Breast epithelium (tissue), 4 donors: ENCODE measurements at places on chromosomes 3 and 15.

- no peak for DNase-seq
These were observed 18.9 kb downstream of the RAP2B start for GRCh38 chr3:153180860-153181372.

DNA sequence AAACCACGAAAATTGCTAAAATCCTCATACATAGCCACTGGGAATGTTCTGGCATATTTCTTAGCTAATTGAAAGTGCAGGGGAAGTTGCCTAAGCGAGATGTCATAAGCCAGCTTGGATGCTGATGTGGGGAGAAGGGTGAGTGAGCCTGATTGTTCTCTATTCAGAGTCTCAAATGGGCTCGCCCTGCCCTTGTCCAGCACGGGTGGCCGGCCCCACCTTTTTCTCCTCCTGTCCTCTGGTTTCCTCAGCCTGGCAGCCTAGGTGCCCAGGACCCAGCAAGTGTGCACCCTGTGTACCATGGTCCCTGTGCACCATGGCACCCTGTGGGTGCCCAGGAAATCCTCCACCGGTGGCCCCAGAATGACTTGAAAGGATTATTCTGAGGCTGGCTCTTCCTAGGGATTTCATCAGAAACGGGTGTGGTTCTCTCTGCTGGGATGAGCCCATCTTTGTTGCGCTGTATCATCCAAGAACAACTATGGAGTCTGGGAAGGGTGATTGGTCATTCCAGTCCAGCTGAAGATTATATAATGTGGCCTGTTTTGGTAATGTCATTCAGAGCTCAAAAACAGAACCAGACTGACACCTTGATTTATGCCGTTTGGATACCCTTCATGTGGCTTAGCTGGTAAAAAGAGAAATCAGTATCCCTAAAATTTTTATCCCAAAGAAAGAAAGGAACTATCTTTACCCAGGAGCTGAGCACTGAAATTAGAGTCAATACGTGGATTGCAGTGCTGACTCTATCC, 150.8 kb upstream of the BHLHE40 start:
- DNase-seq = no peak

DNA sequence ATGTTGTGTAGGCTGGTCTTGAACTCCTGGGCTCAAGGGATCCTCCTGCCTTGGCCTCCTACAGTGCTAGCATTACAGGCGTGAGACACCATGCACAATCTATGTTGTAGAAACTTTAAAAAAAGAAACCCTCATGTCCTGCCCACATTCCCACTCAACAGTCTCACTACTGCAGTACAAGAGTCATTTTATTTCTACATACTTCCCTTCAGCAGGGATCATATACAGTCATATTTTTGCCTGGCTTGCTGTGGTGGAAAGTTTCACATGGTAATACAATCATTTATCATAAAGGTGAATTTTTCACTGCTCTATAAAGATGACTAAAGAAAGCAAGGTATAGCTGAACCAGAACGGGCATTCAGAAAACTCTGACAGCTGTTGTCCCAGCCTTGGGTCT, 53.8 kb upstream of the PIK3CB start:
- DNase-seq = no peak

- peak; percentile 45 for DNase-seq
These were observed 24.1 kb downstream of the ALS2CL start for GRCh38 chr3:46669191-46669999.

DNA sequence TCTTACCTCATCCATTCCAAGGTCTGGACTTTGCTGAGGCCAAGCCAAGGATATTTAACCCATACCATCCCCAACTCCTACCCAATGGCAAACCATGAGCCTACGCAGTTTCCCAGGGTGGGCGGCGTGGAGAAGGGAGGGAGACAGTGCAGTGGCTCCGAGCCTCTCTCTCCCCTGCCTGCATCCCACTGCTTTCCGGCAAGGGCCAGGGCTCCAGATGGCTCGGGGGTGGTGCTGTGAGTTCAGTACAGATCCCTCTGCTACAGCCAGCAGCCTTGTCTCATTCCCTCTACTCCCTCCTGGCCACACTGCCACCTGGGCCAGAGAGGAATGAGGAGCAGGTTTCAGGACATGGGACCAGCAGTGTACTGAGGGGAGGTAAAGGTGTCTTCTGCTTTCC, 44.3 kb upstream of the APEH start:
- DNase-seq = no peak

GRCh38 chr3:104040896-104041295, 1325.8 kb upstream of the ALCAM start:
- no peak for DNase-seq

DNA sequence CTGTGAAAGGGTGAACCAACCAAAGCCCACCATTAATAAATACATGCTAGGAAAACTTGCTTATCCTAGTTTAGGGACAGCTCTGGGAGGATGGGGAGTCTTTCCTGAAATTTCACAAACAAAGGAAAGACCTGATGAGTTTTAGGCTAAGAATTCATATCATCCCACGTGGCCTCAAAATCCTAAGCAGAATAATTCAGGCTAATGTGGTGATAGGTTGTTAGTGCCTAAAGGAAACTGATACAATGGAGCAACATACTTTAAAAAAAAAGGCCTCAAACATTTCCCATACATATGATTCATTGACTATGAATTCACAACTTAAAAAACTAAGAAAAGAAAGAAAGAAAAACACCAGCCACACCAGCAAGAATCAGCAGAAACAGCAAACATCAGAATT, 126.9 kb upstream of the CNTN4 start:
- no peak for DNase-seq

DNA sequence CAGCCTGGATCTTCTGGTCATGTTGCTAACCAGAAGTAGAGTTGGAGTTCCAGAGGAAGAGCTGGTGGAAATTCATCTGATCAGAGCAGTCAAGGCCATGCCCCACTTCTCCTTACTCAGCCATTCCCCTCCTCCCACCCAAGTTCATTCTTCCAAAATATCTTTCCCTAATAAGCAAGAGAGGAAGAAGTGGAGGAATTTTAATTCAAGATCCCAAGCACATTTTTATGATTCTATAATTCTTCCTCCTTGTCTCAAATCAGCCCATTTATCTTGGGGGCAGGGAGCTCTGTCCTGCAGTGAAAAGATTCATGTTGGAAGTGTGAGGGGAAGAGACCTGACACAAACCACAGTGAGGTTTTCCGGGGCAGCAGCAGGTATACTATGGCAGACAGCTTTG, 85.0 kb upstream of the GALNT15 start:
- no peak for DNase-seq

GRCh38 chr15:40944510-40945296, 8.6 kb upstream of the CHAC1 start:
- no peak for DNase-seq

GRCh38 chr15:39869858-39870515, 50.1 kb downstream of the GPR176 start:
- DNase-seq = no peak

DNA sequence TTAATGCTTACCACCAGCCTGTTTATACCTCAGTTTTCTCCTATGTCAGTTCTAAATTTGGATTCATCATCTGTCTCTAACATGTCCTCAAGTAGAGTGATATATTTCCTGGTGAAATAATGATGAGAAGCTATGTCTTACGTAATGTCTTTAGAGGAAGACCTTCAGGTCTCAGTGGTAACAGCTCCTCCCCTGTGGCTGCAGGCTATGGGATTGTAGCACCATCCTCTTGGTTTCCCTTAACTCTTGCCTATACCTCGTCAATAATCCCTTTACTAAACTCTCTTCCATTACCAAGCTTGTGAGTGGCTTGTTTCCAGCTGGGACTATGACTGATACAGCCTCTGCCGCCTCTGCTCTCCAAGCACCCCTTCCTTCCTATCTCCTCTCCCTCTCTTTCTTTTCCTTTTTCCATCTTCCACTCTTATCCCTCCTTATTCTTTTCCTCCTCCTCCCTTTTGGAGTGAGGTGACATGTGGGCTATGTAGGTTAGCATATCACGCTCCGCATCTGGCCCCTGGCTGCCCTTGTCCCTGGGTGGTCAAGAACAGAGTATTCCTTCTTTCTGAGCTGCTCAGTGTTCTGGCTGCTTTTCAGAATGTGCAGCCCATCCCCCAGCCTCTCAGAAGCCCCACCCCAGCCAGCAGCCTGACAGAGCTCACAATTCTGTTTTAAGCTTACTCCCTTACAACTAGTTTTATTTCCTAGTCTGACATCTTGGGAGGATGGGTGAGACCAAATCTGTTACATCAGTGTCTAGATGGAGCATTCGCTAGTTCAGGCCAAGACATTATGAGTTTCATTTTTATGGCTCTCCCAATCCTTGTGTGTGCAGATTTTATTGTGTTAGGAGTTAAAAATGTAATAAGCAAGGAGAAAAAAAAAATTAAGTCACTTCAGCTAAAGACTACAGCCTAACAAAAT, 75.0 kb upstream of the RNU6-1 start:
- DNase-seq = no peak

DNA sequence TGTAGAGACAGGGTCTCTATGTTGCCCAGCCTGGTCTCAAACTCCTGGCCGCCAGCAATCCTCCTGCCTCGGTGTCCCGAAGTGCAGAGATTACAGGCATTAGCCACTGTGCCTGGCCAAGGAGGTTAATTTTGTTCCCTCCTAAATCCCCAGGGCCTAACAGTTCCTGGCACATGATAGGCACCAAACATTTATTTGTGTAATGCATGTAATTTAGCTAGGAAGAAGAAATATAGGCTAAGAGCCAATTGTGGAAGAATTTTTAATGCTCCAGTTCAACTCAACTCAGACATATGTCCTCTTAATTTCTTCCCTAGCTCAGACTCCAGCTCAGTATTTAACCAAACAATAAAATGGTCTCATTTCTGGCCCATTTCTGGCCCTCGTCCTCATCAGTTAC, 7.7 kb upstream of the ZNF592 start:
- no peak for DNase-seq

GRCh38 chr15:73697033-73697467, 12.9 kb downstream of the CD276 start:
- no peak for DNase-seq

- DNase-seq = no peak
These were observed 56.0 kb upstream of the KCNMB2 start for GRCh38 chr3:178480274-178480673.

GRCh38 chr15:100669260-100669659, 66.9 kb downstream of the ASB7 start:
- DNase-seq = no peak

- DNase-seq = no peak
These were observed 106.0 kb downstream of the ARPP21 start for GRCh38 chr3:35745351-35745750.

DNA sequence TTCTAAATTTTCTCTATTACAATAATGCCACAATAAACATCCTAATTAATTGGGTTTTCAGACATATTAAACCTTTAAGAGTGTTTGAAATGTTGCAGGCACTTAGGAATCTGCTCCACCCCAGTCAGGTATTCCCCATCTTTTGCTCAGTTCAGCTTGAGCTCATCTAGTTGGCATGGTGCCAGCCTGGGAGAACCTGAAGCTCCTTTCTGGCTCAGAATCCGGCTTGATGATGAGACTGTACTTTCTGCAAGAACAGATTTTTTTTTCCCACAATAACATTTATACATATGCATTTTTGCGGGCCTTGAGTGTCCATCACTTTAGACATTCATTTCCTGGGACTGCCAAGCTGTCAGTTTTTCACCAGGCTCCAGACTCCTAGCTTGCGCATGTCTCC, 7.7 kb upstream of the OXSR1 start:
- DNase-seq = no peak

DNA sequence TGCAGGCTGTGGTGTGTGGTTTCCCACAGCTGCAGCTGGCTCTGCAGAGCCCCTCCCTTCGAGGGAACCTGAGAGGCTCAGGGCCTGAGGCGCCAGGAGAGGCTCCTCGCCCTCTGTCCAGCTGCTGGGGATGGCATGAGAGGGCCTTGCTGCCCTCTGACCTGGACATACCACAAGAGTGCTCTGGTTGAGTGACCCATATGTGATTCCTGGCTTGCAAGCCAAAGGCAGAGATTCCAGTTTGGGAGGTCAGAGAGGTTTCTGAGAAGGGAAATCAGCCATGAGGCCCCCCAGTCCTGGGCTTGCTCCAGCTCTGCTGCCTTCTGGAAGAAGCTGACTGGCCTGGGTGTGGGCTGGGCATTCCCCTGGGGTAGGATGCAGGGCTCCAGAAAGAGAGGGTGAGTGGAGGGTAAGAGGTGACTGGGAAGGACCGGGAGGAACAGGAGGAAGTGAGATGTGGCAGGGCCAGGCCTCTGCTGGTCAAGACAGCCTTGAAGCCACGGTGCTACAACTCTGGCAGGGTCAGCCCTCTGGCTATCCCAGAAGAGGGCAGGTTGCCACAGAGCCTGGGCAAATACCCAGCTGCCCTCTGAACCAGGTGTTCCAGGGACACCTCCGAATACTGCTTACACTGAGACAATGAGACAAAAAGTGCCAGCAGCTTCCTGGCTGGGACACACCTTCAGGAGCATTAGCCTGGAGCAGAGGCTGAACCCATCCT, 16.0 kb upstream of the SRP14 start:
- DNase-seq = no peak

DNA sequence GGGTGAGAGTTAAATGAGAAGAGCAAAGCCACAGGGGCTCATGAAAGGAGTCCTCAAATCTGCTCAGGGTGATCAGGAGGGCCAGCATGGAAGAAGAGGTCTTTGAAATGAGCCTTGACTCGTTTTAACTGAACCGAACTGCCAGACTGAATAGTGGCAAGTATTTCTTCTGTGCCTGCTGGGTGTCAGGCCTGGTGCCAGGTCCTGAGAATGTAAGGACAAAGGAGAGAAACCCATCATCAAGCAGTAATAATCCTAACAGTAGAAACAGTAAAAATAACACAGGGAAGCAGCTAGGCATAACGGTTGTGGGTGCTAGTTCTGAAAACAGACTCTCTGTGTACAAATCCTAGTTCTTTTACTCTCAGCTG, 40.4 kb upstream of the SMAD3 start:
- no peak for DNase-seq

GRCh38 chr3:123371426-123371825, 77.5 kb downstream of the ADCY5 start:
- DNase-seq = no peak

- no peak for DNase-seq
These were observed 559.8 kb upstream of the CBLB start for GRCh38 chr3:106428565-106428994.

GRCh38 chr3:112348943-112349342, 16.0 kb downstream of the CD200 start:
- DNase-seq = no peak

GRCh38 chr3:36833160-36833814, 68.9 kb upstream of the DCLK3 start:
- no peak for DNase-seq
